Eye (tissue), 1 donor: ENCODE measurements at places on chromosomes 7 and 10.

DNA sequence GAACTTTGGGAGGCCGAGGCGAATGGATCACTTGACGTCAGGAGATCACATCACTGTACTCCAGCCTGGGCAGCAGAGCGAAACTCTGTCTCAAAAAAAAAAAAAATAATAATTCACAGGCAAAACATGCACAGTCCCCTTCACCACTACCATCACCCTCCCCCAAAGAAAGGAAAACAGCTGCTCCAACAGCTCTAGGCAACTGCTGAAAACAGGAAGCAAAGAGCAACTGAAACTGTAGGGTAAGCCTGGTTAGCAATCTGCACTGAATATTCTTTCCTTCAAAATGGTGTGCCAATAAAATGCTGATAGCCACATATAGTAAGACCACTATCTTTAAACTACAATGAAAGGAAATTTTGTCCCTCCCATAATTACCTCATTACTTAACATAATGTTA is 11.8 kb downstream of the NT5C2 start:
- peak; percentile 23 for DNase-seq

DNA sequence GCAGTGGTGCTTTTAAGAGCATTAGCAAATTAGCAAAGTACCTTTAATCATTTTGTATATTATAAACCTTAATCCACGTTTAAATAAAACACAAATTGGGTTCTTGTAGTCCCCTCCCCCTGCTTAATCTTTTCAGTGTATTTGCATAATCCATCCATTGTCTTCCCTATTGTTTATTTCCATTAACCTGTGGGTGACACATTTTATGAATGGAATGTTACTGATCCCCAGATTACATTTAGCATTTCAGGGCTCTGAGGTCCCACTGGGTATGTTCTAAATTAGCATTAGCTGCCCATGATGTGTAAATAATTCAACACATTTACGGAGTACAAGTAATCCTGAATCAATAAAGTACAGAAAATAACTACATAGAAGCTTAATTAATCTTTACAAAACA is 138.4 kb upstream of the FEZF1 start:
- DNase-seq, result no peak

DNA sequence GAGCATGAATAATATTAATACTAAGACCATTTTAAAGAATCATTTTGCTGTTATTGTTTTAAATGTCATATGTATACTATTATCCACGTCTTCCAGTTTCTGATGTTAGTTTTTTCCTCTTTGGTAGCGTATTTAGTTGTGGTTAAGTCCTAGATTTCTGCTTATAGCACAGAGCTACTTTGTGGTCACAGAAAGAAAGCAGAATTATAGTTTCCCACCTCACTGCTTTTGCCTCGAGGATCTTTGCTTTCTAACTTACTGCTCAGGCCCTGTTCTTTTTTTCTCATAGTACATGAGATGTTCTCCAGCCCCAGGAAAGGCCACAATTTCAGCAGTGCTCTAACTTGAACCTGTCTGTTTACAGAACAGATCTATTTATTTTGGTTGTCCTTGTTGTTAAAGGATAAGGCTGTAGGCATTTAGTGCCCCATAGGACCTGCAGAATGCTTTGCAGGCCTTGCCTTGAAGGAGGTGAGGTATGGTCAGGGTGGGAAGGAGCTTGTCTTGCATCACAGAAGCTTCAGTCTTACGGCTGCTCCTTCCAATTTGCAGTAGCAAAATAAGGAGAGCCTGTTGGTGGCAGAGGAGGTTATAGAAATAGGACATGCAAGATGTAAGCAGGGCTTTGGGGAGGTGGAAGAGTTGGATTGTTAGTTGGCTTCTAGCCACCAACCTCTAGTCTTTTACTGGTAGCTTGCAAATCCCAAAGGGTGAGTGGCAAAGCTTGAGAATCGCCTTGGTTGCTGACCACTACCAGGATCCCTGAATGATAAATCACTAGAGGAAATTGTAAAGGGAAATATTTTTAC is 129.1 kb downstream of the LRRC4 start:
- DNase-seq, result no peak

DNA sequence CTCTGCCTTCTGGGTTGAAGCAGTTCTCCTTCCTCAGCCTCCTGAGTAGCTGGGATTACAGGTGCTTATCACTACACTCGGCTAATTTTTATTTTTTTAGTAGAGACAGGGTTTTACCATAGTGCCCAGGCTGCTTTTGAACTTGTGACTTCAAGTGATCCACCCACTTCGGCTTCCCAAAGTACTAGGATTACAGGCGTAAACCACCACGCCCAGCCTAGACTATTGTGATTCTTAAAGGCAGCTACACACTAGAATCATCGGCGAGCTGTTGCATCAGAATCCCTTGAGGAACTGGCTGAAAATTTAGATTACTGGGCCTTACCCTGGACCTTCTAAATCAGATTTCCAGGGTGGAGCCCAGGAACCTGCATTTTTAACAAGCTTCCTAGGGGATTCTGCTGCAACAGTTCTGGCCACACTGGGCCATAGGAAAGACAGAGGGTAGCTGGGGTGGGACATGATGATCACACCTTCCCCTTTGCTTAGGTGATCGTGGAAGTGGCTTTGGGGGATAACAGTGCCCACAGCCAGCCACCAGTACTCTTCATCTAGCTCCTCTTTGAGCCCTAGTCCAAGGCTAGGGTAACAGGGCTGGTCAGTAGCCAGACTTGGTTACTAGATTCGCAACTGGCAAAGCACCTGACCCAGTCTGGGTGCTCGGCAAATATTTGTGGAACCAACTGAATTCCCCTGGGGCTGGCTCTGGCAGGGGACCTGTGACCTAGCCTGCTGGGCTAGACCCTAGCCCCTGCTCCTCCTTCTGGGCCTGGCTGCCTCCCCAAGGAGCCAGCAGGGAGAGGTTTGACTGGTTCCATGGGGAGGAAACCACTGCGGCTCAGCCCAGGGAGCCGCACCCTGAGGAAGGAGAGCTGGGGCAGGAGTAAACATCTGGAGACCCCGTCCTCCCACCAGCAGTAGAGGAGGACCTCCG is 67.1 kb upstream of the DUSP5 start:
- no peak for DNase-seq

GRCh38 chr10:32140403-32140802 is 84.2 kb upstream of the KIF5B start:
- no peak for DNase-seq
